ENCODE measurements at places on chromosomes 6 and 20.

GRCh38 chr20:10014431-10014830, 20.4 kb upstream of the ANKEF1 start:
- no peak for DNase-seq

- DNase-seq: no peak
Measured at GRCh38 chr6:11139051-11139960, 27.8 kb upstream of the ERVFRD-1 start.

DNA sequence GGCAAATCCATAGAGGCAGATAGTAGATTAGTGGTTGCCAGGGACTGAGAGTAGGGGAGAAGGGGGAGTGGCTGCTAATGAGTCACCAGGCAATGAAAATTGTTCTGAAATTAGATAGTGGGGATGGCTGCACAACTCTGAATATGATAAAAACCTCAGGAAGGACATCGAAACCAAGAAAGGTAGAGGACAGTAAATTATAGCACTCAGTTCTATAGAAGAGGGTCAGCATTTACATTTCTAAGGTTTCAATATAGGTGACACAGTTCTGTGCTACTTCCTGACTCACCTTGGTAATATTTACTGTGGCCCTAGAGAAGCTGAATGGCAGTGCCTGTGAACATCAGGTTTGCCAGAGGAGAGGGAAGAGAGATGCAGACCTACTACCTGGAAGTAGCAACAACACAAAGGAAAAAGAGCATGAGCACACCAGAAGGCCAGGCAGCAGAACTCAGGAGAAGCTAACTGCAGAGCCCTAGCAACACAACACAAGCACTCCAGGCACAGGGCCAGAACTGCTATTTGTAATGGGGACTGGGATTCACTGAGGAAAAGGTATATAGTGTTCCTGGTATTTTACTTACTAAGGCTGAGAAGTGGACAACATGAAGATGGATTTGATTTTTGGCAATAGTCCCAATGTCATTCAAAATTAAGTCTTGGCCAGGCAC, 75.9 kb downstream of the PLCG1 start:
- no peak for DNase-seq

DNA sequence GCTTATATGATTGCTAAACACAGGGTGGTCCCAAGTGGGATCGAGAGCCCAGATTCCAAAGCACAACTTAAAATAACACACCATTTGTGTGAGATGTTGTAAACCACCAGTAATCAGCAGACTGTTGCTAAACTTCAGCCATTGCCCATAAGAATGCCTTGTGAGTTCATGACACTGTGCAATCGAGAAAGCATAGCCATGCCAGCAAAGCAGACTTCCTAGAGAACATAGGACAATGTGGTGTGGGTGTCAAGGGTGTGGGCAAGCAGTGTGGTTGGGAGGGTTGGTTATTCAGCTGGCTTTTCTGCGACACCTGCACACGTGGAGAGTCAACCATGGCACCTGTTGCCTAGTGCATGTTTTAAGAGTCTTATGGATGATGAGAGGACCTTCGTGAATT, 16.1 kb upstream of the CALHM6 start:
- no peak for DNase-seq

GRCh38 chr20:4064144-4064909, 49.0 kb upstream of the RNF24 start:
- DNase-seq: no peak

- DNase-seq: no peak
Measured at GRCh38 chr20:50799176-50799889, 4.5 kb downstream of the BCAS4 start.

- DNase-seq: no peak
Measured at GRCh38 chr6:130932438-130932837, 105.2 kb downstream of the SMLR1 start.

Data from CD4-positive, alpha-beta T cell treated with Interferon alpha-2 for 1 hour (primary cell).